Pulmonary artery endothelial cell (primary cell): ENCODE measurements at places on chromosomes 6 and 20. TPM values are rescaled to one million over a fixed set of nuclear protein-coding genes. Genes with fewer than 3 reads are reported as not detected.

DNA sequence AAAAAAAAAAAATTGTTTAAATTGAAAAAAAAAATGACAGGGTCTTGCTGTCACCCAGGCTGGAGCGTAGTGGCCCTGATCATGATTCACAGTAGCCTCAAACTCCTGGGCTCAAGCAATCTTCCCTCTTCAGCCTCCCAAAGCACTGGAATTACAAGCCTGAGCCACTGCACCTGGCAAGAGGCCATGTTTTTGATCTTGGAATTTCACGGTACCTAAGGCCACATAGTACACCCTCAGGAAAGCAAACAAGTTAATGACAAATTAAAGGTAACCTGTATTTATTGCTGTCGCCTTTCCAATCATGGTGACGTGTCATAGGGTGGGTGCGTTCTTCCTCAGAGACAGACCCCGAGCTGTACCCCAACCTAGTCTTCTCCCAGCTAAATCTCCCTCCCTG lies 79.2 kb downstream of the LINC00237 start:
- DNase-seq: no peak

- no peak for DNase-seq
Observed at GRCh38 chr6:144265061-144265357, 20.1 kb upstream of the UTRN start.

DNA sequence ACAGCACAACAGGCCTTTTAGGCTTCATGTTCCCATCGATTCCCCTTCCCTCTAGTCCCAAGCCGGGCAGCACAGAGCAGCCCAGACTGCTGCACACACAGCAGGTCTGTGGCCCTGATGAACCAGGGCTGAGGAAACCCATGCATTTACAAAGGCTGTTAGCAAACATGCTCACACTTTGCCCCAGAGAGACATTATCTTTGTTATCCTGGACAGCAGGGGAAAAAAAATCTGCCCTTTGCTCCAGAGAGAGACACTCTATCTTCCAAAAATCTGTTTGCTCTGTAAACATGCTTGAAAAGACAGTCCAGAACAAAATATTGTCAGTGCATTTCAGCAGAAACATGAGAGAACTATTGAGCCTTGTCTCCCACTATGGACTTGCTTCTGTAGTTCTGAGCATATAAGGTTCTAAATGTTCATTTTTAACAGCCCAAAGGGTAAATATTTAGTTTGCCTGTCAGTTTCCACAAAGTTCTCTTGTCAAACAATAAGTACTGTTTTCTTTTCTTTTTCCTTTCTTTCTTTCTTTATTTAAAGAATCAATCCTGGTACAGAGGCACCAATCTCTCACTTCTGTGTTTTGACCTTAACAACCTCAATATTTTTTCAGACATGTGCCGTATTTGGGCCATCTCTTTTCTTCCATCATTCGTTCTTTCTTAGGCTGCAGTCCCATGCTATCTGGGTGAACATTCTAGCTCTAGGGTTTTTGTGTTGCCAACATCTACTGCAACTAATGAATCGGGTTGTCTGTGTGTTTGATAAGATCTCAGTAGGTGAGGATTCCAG lies 468.0 kb downstream of the EPM2A start:
- no peak for DNase-seq

GRCh38 chr20:24910461-24910860 lies 38.6 kb upstream of the CST7 start:
- no peak for DNase-seq

The PTK6 gene
- total RNA-seq: 0.07 and 0.13 TPM in 2 replicates

DNA sequence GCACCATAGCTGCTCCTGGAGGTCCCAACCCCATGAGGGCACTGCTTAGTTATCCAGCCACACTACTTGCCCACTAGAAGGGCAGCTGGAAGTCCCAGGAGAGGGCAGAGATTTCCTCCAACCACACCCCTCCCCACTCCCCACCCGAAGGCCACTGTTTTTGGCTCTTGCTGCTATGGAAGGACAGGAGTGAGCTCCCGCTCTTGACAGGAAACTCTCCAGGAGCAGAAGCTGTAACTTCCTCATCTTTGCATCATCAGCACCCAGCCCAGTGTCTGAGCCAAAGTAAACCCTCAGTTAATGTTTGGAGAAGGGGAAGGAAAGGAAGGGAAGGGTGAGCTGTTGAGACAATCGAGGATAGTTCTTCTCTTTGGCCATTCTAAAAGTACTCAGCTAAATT lies 120.7 kb downstream of the MTFR2 start:
- no peak for DNase-seq
